CD4-positive, alpha-beta T cell treated with Interleukin-6 at 100 ng/mL for 8 hours (primary cell): ENCODE measurements at places on chromosomes 1 and 21.
A peak's percentile ranks its signal among the peaks of the same experiment; 100 is the strongest.

DNA sequence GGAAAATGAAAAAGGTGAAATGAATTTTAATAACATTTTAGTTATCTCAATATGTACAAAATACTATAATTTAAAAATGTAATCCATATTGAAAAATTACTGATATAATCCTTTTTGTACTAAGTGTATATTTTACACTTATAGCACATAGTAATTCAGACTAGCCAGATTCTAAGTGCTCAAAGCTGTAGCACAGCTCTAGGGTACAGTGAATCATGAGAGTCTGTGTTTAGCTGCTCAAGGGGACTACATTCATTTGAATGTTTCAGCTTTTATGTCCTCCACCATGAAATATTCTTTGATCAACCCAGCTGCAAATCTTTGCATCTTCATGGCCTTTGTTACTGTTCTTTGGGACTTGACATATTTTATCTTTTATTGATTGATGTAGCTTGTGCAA lies 15.7 kb downstream of the CD53 start:
- no peak for DNase-seq

DNA sequence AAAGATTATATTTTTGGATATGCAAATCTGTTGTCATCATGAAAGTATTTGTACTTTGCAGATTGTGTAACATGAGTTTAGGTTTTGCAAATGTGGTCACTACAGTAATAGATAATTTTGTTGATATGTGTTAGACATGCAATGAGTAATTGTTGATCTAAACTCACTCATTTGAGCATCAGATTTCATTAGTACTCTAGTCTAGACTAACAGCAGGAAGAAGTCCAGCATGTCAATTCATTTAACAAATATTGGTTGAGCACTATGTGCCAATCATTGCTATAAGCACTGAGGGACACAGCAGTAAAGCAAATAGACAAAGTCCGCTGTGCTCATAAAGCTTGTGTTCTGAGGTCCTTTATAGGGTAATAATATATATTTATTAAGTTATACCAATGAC lies 350.0 kb downstream of the USP25 start:
- DNase-seq = no peak

GRCh38 chr1:40703316-40703715 lies 11.8 kb downstream of the NFYC start:
- no peak for DNase-seq

DNA sequence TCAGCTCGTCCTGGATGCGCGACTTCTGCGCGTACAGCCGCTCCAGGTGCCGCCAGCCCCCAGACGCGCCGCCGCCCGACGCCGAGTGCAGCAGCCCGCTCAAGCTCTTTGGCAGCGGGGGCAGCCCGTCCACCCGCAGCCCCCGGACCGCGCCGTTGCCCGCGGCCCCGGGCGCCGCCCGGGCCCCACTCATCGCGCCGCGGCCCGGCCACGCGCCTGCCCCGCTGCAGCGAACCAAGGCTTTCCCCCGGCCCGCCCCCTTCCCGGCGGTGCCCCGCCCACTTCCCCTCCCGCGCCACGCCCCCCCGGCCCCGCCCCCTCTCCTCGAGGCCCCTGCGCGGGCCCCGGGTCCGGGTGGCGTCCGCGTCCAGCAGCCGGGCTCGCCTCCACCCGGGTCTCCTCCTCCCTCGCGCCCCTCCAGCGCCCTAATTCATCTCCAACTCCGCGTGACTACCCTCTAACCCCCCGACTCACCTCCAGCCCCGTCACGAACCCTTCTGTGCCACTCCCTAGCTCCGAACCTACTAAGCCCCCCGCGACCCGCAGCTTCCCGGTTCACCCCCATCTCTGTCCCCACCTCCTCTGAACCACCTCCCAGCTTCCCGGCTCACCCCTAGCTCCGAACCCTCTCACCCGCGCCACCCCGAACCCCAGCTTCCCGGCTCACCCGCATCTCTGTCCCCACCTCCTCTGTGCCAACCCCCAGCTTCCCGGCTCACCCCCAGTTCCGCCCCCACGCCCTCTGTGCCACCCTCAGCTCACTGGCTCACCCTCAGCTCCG lies at the start of gene FAM89A:
Gene FAM89A, minus strand, starts transcription at position 236 of the 781 bp plus-strand sequence. Its CDS starts 43 bp downstream, at position 193.
- DNase-seq = peak; percentile 73

DNA sequence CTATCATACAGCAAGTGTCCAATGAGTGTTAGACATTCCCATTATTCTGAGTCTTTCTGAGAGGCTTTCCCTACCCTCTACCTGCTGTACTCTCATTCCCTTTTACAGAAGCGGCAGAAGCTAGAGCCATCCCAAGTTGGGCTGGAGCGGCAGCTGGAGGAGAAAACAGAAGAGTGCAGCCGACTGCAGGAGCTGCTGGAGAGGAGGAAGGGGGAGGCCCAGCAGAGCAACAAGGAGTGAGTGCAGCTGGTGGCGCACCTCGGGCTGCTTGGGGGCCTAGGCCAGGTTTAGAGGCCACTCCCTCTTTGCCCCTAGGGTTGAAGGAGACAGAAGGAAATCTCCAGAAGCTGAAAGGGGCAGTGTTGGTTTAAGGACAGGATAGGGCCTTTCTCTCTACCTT lies 12.1 kb downstream of the CGN start:
- no peak for DNase-seq

DNA sequence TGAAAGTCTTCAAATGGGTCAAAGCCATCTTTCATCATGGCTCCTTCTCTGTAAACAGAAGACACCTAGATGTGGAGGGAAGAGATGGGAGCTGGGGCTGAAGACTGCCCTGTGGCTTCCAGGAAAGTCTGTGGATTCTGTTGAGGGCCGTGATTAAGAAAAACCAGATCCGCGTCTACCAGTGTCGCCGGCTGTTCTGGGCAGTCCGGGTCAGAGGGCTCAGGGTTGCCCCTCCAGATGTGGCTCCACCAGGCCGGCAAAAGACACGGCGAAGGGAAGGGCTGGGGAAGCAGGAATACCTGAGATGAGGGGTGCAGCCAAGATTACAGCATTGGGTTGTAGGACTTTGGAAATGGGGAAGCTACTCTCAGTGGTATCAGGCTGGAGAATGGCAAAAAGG lies 162.6 kb downstream of the RHOU start:
- no peak for DNase-seq

GRCh38 chr1:21511579-21512522 lies 2.6 kb downstream of the ALPL start:
- DNase-seq = no peak

DNA sequence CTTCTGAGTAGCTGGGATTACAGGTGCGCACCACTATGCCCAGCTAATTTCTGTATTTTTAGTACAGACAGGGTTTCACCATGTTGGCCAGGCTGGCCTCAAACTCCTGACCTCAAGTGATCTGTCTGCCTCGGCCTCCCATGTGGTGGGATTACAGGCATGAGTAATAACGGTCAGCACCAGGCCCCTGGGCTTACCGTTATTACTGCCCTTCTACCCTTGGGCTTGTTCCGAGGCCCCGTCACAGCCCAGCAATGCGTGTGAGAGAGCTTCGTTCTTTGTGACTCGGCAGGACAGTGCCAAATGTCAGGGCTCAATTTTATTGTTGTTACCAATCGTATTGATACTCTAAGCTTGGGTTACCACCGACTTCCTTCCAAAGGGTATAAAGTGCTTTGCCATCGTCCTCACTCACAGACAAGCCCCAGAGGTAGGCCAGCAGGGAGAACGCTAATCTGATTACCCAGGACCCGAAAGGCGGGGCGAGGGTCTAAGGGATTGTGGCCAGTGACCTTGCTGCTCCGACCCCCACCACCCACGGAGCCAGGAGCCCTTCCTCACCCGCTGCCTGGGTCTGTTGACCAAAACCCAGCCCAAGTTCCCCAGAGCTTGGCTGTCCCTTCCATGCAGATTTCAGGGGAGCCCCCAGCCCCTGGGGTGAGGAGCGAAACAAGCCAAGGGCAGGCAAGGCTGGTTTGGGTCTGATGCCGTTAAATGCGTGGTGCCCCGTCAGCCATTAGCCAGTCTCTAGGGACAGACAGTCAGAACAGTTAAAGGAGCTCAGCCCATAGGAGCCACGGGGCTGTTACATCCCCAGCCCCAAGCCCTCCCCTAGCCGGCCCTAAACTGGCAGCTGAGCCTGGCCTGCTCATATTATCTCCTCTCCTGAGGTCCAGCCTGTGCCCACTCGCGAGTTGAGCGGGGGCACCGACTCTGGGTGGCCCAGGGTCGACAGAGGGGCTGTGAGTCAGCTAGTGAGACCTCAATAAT lies 54.9 kb upstream of the CASZ1 start:
- DNase-seq = no peak
